DND-41 (cell line): ENCODE measurements at places on chromosomes 13 and 19.

GRCh38 chr19:570251-570686 lies 2.1 kb upstream of the BSG start:
- no peak for DNase-seq

- no peak for DNase-seq
Measured at GRCh38 chr13:79030513-79030912, 371.6 kb upstream of the OBI1 start.

GRCh38 chr13:100461309-100462030 lies 127.1 kb downstream of the GGACT start:
- no peak for DNase-seq

- peak; percentile 10 for DNase-seq
Measured at GRCh38 chr19:32404213-32404932, 1.2 kb upstream of the DPY19L3 start.

GRCh38 chr19:54803410-54803809 lies at the start of gene KIR2DL4:
TSS of gene KIR2DL4 (plus strand) at chr19:54803610. CDS start at chr19:54803652, 42 bp downstream.
- no peak for DNase-seq
